Non-pigmented ciliary epithelial cell (primary cell): ENCODE measurements at places on chromosomes 12 and 14.

- no peak for DNase-seq
Measured at GRCh38 chr12:52146822-52147366, 44.9 kb downstream of the KRT80 start.

- DNase-seq, result no peak
Measured at GRCh38 chr14:99562856-99563748, 40.9 kb downstream of the CCDC85C start.

GRCh38 chr14:88004506-88005036, 364 bp upstream of the GPR65 start:
- no peak for DNase-seq

GRCh38 chr12:61676520-61676919, 583.7 kb upstream of the USP15 start:
- DNase-seq, result no peak

GRCh38 chr14:88142997-88143396, 138.1 kb downstream of the GPR65 start:
- DNase-seq, result no peak

GRCh38 chr14:104573930-104574329, 5.6 kb upstream of the C14orf180 start:
- DNase-seq, result no peak

GRCh38 chr12:13179211-13180074, 17.1 kb upstream of the EMP1 start:
- no peak for DNase-seq

GRCh38 chr12:84085046-84085445, 827.6 kb downstream of the SLC6A15 start:
- DNase-seq, result no peak

DNA sequence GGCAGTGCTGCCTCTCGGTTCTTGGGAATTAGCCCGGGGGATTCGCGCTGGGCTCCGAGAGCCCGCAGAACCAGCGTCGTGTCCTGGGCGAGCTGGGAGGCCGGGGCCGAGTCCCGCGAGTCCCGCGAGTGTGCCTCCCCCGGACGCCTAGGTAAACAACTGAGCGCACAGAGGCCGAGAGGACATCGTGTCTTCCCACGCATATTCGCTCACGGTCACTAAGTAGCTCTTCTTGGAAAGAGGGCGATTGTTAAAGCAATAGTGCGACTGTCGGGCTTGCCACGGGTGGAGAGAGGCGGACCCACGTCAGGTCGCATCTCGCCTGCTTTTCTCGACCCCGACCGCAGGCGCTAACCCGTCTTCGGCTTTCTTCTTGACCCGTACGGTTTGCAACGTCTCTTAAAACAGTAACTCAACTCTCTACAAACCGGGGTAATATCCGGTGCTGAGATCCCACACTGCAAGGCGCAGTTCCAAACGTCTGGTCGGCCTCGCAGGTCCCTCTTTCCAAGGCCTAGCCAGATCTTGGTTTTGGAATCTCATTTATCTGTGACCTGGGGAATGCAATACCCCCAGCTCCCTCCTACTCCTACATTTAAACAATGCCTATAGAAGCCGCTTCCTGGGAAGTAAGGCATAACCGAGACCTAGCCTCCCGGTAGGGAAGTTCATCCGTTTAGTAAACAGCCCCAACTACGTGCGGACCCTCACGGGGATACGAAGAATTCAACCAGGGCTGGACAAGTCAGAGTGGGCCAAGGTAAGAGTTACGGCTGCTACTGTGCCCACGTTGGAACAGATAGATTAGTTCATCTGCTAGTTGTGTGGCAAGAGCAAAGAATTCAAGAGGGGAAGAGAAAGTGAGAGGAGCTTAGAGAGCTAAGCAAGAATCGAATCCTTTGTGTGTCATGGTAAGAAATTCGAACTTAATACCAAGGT, 736 bp upstream of the PHLDA1 start:
- no peak for DNase-seq

- DNase-seq, result no peak
Measured at GRCh38 chr12:131773582-131774221, 54.5 kb upstream of the MMP17 start.

DNA sequence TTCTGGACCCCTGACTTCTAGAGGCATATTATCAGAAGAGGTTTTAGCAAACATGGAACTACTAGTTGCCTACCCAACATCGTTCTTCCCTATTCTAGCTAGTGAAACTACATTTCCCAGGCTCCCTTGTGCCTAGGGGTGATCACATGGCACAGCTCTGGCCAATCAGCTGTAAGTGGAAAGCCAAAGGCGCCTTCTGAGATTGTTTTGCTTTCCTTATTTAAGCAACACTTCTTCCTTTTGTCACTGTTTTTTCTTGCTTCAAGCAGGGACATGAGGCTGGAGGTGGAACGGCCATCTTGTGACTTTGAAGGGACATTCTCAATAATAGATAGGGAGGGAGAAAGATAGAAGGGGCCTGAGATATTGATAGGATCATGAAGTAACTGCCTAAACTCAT, 136.7 kb downstream of the ZNF664 start:
- DNase-seq, result no peak

- no peak for DNase-seq
Measured at GRCh38 chr12:6921996-6922946, 5.5 kb upstream of the ATN1 start.

- peak; percentile 82 for DNase-seq
Measured at GRCh38 chr14:103597623-103598377, 31.2 kb upstream of the KLC1 start.

GRCh38 chr14:35617500-35617899, 83.5 kb downstream of the INSM2 start:
- no peak for DNase-seq

- no peak for DNase-seq
Measured at GRCh38 chr14:20419419-20419818, 6.1 kb upstream of the TEP1 start.

GRCh38 chr14:100402631-100403030, 79.5 kb downstream of the SLC25A47 start:
- DNase-seq, result no peak

- no peak for DNase-seq
Measured at GRCh38 chr12:54368025-54368708, 3.9 kb upstream of the GPR84 start.

DNA sequence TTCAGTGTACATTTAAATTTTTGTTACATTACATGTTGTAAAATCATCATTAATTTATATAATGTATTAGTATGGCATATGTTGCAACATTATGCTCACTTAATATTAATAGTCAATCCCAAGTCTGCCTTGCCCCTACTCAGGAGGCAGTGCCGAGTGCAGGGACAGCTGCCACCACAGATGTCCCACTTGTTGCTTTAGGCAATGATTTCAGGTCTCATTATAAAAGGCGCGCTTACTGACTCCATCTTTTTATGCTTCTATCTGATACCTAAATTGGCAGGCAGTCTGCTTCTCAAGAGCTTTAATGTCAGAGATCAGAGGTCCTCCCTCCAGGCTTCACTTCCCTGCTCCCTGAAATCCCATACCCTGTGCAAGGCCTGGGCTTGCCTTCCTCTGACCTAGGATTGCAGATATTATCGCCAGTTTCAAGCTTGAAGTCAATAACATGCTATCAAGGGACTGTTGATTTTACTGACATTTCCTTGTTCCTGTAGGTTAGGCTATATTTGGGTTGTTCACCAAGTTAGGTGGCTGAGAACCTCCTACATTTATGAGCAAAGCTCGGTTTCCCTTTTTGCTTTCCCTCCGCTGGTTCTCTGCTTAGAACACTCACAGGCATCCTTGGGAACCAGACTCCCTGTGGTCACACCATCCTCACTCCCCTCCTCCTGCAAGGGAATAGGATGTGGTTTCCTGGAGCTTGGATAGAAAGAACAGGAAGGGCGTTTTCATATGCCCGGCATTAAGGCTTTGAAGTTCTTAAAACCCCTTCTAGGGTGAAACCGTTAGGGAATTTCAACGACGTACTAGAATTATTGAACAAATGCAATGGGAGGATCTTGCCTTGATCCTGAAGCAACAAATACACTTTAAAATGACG, 208.4 kb upstream of the FKBP4 start:
- DNase-seq, result no peak

- DNase-seq, result no peak
Measured at GRCh38 chr12:104276273-104277131, 27.0 kb upstream of the EID3 start.

DNA sequence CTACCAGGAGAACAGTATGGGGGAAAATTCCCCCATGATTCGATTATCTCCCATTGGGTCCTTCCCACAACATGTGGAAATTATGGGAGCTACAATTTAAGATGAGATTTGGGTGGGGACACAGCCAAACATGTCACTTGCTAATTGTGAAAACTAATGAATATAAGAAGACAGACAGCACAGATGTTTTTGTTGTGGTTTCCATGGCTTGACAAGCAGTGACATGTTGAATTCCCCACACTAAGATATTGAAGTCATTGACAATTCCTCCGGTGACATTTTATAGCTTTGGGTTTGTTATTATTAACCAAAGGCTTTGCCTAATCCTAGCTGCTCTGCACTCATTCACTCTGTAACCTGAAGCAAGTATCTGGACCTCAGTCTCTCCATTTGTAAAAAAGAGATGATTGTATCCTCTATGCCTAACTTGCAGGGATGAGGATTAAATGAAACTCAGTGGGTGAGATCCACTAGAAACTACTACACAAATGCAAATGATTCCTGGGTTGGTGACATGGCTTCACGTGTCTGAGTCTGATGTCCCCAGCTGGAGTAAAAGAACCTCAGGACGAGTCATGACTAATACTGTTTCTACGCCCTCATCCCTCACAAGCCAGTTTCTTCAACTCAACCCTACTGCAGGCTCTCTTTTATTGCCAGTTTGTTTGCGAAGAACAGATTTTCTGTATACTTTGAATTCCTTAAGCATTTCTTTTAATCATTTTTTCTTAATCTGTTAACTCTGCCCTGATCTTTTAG, 71.6 kb downstream of the ASCL1 start:
- DNase-seq, result no peak

GRCh38 chr12:88522961-88523360, 57.3 kb downstream of the KITLG start:
- DNase-seq, result no peak

DNA sequence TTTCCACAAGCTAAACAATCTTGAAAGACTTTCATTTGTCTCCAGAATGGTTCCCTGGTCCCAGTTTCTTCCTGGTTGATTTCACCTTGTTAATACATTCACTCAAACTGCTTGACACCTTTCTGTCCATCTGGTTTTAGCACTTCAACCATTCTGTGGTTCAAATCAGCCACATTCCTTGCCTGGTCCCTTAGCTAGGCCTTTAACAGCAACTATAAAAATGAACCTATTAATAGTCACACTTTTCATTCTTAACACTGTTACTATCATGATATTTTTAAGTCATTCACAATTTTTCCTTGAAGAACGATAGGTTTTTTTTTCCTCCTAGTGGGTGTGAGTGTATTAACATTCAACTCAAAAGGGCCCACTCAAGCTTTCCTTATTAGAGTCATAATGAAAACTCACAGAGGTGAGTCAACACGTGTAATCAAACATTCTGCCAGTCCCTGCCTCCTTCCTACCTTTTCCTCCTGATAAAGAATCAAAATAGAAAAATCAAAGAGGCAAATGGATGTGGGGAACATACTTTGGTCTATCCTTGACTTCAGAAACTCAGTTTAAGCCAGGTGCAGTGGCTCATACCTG, 34.4 kb upstream of the CCNT1 start:
- DNase-seq, result no peak

DNA sequence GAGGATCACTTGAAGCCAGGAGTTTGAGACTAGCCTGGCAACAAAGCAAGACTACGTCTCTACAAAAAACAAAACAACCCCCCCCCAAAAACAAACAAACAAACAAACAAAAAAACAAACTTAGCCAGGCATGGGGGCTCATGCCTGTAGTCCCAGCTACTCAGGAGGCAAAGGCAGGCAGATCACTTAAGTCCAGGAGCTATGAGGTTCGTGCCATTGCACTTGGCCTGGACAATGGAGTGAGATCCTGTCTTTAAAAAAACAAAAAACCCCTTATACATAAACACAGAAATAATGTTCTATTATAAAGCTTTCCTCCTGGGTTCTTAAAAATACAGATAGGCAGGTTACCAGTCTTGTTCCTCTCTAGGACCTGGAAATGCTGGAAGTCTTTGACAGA, 1.6 kb downstream of the GTSF1 start:
- DNase-seq, result no peak

- DNase-seq, result no peak
Measured at GRCh38 chr12:76883151-76883550, 4.3 kb upstream of the CSRP2 start.

DNA sequence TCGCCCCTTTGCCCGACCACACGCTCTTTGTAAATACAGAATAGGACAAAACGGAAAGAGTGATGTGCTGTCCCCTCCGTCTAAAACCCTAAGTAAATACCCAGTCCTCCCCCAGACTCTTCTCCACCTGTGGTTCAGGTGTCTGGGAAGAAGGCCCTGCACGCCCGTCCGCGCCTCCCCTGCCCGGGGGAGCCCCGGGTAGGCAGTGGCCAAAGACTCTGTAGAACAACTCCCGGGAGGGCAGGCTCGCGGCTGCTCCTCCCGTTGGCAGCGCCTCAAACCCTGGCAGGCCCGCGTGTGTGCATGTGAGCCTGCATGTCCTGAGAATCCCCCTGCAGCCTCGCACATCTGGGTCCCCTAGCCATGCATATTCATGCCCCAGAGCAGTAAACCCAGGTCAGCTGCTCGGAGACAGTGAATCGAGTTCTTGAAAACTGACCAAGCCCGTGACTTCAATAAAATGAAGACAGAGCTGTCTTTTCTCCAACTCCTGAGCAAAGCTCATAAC, 165.8 kb downstream of the MON2 start:
- no peak for DNase-seq

DNA sequence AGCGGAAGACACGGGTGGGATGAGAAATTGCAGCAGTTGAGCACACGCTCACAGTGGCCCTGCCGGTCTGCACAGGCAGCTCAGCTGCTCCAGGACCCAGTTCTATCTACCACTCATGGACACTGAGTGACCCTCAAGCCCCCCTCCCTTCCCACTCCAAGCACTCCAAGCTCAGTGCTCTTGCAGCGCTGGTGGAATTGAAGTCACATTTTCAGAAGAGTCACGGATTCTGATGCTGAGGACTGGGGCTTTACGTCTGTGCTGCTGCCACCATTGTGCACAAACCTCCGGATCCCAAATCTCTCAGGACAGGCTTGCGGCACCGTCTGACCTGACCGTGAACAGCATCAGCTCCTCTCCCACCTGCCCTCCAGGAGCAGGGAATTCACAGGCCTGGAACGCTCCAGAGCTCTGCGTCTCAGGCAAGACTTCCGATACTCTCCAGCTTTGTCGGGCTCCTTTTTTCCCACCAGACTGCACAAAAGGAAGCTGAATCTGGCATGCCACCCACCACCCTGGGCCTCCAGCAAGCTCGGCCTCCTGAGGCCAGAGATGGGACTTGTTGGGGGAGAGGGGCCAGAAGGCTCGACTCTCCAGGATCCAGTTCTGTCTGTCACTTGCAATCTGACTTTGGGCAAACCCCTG, 213.1 kb upstream of the RTL1 start:
- DNase-seq, result no peak
